CD8-positive, alpha-beta memory T cell (primary cell): ENCODE measurements at places on chromosomes 7 and 10.

DNA sequence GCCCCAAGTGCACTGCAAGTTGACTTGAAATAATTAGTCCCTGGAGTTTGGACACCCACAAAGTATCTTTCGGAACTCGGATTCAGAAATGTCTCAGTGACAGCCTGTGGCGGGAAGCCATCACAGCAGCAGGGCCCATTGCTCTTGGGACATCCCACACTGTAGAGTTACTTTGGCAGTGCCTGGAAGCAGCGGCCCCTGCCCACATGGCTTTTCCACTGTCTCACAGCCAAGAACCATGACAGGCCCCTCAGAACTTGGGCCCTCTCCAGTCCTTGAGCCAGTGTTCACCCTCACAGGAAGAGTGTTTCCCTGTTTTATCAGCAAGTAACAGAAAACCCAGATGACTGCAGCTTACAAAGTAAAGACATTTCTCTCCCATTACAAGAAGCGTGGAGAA lies 477.0 kb upstream of the GALNT17 start:
- no peak for DNase-seq

GRCh38 chr10:105559333-105560097 lies 918.4 kb downstream of the SORCS3 start:
- DNase-seq: no peak

DNA sequence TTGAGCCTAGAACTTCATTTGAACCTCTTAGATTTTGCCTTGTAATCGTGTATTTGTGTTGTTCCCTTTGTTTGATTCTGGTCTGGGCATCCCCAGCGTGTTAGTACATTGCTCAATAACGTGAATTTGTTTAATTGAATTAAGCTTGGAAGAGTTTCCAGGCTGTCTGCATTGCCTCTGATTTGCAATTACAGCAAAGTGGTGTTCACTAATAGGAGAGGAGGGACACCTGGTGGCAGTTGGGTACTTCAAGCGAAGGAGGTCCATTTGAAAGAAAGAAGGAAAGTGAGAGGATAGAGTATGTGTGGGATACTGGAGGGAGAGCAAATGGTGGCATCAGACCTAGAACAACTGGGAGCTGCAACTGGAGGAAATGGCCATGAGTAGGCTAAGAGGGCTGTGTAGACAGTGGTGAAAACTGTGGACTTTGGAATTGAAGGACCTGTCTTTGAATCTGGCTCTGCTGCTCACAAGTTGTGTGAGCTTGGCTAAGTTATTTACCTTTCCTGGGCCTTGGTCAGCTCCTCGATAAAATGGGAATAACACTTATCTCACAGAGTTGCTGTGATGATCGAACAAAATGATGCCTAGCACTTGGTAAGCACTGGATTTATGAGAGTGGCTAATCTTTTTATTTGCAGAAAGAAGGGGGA lies 15.1 kb downstream of the LSMEM1 start:
- DNase-seq: no peak

DNA sequence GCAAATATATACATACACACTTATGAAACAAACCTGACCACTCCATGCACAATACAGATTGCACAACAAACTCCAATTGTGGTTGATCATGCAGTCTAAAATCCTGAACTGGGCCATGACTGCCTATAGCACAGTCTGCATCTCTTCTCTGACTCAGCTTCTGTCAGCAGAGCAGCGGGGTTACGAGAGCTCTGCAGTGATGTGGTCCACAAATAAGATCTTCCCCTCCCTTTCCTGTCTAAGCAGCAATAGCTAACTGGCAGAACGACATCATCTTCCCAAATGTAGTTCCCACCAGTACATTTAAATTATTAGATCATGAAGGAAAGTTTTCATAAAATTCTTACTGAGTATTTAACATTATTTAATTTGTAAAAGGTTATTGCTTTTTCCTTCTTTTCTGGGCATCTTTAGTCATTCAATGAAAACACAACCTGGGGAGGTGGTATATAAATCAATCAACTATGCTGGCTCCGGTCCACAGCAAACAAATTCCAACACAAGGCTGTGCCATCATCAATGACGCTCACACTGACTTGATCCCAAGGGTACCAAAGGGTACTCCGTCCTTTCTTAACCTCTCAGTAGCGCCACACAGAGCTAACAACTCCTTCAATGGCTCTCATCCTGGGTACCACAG lies 17.1 kb downstream of the ARHGAP21 start:
- DNase-seq: no peak

DNA sequence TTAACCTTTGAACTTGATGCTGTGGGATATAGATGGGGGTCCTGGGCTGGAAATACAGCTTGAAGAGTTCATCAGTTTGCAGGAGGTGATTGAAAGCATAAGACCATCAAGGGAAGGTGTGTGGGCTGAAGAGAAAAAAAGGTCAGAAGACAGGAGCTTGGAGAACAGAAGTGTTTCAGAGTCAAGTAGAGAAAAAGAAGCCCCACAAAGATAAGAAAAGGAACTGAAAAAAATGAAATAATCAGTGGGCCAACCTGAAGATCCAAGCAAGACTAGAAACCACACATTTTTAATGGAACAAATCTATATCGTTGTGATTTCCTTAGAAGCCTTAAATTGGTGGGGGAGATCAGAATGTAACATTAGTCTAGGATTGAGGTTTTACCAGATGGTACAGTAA lies 22.5 kb downstream of the ZEB1 start:
- DNase-seq: no peak

DNA sequence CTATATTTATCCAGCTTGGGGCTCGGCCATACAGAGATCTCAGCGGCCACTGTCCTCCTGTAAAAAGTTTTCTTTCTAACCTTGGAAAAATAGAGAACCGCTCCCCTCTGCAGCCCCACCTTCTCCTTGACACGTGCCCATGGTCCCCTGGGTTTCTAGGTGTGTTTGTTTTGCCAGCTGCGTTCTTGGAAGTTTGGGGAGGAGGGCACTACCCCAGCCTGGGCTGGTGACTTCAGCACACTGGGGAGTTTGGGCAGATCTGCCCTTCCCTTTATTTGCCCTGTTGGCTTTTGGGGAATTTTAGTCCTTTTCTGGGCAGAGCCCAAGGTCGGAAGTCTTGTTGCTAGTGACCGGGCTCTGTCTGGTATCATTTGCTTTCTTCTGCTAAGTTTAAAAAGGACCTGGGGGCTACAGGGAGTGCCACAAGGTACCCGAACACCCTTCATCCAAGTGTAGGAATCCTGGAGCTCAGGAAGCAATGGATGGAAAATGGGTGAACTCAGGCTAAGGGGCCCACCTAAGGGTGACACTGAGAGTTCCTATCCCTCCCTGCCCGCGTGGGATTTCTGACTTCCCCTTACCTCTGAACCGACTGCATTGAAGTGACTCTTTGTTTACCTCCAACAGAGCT lies 1.7 kb downstream of the ADAMTS14 start:
- DNase-seq: no peak

DNA sequence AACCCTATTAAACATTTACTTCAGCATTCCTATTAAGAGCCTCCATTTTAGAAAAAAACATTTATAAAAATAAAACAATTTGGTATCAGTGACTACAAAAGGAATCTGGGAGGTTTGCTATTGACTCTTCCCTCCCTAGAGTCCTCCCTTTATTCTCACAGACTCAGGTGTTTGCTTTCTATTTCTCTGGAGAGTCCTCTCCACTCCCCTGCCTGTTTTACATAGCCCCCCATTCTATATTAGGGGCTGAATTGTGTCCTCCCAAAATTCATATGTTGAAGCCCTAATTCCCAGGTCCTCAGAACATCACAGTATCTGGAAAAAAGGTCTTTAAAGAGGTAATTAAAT lies 69.8 kb downstream of the COA1 start:
- DNase-seq: no peak
